ENCODE measurements at places on chromosomes 13 and 19. TPM values are rescaled to one million over a fixed set of nuclear protein-coding genes. Genes with fewer than 3 reads are reported as not detected.
A peak's percentile ranks its signal among the peaks of the same experiment; 100 is the strongest.

The CKM gene
- total RNA-seq, result not detected

DNA sequence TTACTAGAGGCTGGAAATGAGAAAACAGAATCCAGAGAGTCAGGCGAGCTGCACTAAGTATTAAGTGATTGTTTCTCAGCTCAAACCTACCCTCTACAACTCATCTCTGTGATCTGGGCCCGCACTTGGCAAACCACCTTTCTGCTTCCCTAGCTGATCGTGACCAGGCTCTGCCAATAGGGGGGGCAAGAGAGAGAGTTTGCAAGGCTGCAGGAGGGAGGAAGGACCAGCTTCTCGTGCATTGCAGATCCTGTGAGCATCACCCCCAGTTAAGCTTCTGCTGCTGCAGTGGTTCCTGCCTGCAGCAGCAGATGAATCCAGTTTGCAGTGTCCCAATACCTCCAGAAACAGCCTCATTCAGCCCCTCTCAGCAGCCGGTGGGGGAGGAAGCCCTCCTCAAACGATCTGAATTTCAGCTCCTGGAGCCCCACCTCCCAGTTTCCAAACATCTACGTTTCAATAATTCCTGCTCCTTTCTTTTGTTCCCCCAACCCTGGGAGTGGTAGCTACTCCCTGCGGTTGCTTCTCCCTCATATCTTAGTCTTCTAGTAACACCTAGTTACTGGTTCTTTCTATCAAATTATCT is 20.0 kb downstream of the XRCC1 start:
- DNase-seq, result peak; percentile 82

DNA sequence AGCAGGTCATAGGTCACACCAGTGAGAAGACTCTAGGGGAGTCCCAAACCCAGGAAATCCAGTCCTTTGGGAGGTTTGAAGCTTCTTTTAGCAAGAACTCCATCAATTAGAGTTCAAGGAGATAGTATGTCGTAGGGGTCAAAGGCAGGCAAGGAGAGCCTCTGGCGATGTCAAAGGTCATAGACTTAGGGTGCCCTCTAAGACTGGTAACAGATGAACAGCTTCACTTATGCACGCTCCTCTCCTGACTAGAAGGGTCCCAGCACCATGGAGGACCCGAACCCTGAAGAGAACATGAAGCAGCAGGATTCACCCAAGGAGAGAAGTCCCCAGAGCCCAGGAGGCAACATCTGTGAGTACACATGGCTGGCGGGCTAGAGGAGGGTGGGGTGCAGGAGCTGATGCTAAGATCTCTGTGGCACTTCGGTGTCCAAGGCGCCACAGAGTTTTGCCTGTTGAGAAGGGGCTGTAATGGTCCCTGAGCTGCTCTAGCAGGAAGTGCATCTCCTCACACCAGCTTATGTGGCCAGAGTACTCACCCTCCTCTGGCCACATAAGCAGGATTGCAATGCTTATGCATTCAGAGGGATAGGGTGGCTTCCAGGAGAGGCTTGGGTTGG is 557 bp downstream of the ZNF576 start:
- DNase-seq, result peak; percentile 18

The GNA15 gene
- total RNA-seq, result not detected

DNA sequence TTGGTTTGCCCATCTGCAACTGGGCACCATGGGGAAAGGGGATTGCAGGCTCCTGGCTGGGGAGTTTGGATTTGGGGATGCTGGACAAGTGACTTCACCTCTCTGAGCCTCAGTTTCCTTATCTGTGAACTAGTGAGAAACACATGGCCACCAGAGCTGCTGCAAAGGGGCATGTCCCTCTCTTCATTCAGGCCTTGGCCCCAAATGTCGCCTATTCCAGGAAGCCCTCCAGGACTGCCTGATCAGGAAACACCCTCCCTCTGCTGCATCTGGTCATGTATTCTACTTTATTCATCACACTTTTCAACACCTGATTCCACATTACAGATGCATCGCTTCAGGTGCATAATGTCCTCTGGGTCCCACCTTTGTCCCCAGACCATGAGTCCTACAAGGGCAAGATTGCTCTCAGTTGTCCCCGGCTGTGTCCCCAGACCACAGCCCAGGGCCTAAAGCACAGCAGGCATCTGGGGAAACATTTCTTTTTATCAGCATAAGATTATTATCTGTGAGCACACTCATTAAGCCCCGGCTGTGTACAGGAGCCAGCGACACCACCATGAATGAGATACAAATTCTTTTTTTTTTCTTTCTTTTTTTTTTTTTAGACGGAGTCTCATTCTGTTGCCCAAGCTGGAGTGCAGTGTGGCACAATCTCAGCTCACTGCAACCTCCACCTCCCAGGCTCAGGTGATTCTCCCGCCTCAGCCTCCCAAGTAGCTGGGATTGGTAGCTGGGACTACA is 37.5 kb downstream of the ARRDC2 start:
- DNase-seq, result no peak

GRCh38 chr13:76286178-76286577 is 600.0 kb downstream of the KCTD12 start:
- DNase-seq, result no peak

- DNase-seq, result no peak
These were observed 147.8 kb upstream of the PCDH9 start for GRCh38 chr13:67377919-67378318.

The CDX2 gene
- not detected for total RNA-seq

- peak; percentile 2 for DNase-seq
These were observed 65.0 kb upstream of the TRPC4 start for GRCh38 chr13:37934339-37935191.

The LRCH1 gene
- total RNA-seq, result 3.3 TPM

- DNase-seq, result no peak
These were observed 40.8 kb upstream of the CEACAM21 start for GRCh38 chr19:41535029-41535622.

GRCh38 chr19:42201489-42202289 is 15.8 kb downstream of the DEDD2 start:
- no peak for DNase-seq

DNA sequence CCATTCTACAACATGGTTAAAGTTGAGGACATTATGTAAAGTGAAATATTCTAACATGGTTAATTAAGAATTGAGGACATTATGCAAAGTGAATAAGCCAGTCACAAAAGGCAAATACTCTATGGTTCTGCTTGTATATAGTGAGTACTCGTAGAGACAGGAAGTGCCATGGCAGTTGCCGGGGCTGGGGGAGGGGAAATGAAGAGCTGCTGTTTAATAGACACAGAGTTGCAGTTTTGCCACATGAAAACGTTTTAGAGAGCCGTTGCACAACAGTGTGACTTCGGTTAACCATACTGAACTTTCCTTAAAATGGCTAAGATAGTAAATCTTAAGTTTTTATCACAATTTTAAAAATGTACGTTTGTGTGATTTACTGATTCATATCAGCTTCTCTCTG is 176.9 kb downstream of the SHISA2 start:
- DNase-seq, result no peak

- peak; percentile 38 for DNase-seq
These were observed 36.8 kb upstream of the SEMA6B start for GRCh38 chr19:4596033-4596904.

DNA sequence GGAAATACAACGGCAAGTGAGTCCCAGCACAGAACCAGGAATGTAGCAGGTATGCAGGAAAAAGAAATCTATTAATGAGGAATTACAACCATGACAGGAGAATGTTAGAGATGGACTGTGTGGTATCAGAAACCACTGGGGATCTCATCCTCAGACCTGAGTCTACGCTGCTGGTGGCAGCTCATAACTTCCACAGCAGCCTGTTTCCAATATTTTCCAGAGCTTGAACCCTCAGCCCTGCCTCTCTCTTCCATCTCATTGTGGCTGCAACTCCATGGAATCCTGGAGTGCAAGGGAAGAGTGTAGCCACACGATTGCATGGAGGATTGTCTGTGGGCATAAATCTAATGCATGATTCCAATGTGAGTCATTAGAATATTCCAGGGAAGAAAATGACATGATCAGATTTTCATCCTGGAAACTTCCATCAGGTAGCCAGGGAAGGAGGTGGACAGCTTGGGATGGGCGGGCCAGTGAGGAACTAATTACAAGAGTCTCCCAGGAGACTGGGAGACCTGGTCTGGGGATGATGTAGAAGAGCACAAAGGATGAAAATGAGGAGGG is 14.9 kb downstream of the PLA2G4C start:
- no peak for DNase-seq

GRCh38 chr19:55671054-55671378 is 4.0 kb upstream of the EPN1 start:
- DNase-seq, result no peak

DNA sequence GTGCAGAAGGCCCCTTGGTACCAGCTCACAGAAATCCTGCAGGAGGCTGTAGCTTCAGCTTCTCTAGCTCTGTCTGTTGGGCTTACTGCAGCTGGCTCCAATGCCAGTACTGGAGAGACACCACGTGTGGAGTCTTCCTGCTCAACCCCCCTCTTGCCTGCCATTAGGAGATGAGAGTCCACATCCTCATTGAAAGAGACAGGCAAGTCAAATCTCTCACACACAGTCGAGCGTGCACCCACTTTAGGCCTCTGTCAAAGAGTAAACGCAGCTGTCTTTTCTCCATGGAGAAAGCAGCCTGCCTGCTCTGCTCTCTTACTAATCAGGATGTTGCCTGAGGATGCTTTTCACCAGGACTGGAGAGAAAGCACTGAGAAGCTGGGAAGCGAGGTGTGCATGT is 523.0 kb upstream of the NBEA start:
- DNase-seq, result no peak

DNA sequence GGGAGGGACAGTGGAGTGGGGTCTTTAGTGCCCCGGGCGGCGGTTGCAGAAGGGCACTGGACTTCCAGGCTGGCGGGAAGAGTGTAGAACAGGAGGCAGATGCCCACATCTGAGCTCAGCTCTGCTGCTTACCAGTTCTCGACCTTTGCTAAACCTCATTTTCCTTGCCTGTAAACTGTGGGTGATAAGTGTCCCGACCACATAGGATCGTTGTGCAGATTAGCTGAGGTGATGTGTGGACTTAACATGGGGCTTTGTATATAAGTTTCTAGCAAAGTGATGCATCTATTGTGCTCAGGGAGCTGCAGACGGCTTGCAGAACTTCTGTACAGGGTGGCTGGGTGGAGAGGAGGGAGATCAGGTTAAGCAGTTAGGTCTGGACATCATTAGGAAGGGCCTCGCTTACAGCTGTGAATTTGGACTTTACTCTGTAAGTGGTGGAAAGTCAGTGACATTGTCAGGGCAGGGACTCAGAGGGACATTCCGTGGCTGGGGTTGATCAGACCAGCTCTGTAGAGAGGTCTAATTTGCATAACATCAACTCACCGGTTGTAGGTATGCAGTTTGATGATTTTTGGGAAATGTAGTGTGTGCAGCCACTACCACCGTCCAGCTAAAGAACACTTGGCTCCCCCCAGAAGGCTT is 70.0 kb downstream of the SPATA13 start:
- DNase-seq, result no peak

DNA sequence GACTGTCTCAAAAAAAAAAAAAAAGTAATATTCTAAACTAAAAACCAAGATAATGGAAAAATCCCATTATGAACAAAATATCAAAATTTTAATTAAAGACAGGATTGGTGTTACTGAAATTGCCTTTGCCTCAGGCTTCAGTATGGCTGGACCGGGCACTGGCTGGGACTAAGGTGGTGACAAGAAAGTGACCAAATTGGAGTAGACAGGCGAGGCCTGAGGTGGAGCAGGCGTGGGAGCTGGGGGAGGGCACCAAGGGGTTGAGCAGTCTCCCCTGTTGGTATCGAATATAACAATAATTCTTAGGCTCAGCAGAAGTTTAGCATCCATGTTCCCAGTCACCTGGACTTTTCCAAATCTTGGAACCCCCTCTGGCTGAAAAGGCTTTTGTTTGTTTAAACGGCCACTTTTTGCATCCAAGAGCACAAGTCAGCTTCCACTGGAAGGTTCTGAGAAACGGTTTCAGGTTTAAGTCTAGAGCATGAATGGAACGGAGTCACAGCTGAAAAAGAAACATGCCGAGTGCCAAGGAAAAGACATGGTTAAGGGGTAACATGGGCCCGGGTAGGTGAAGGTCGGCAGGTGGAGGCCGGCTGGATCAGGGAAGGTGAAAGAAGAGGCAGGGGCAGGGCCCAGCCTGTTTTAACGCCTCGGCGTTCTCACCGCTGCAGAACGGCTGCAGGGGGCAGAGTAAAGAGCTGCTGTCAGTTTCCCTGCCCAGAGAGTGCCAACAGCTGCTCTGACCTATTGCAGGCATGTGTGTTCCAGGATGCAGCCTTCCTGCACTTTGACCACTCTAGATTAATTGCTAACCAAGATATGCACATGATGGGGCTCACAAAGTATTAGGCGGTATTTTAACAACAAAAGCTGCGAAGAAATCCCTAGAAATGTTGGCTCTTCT is 104.4 kb downstream of the TM9SF2 start:
- DNase-seq, result peak; percentile 70

The TJP3 gene
- total RNA-seq, result 32.5 TPM

The TNFRSF19 gene
- total RNA-seq, result 21.4 TPM

DNA sequence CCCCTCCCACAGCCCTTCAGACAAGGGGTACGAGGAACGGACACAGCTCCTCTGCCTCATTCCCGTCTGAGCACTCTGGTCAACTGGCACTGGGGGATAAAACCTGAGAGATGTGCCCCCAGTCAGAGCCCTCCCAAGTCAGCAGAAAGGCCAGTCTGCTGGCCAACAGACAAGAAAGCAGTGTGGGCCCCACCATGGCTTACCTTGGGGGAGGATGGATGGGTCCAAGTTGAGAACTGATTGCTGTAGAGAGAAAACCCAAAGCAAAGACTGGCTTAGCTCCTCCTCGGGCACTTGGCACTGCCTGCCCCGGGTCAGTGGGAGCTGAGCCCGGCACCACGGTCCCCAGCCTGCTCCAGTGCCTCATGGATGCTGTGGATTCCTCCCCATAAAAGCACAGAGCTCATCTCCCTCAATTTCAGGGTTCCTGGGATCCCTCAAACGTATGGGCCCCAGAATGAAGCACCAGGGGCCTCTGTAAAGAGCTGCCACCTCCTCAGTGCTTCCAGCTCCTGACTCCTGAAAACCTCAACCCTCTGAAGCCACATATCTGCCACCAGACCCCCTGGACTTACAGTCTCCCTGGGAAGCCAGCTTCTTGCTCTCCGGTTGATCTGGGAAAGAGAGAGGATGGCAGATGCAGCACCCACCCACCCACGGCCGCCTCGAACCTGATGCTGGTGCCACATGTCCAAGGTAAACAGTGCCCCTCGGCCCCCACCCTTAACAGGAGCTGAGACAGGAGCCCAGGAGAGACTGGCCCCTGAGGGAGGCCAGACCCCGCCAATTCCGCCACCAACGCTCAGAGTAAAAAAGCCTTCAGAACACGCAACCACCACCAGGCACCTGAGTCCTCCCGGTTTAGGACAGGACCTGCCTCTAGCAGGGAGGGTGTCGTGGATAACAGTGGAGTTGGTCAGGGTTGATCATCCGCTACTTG is 3.3 kb downstream of the KHSRP start:
- DNase-seq, result no peak

GRCh38 chr19:2129486-2129885 is 21.9 kb downstream of the AP3D1 start:
- no peak for DNase-seq

The CEACAM18 gene
- total RNA-seq, result not detected

Measured in neural progenitor cell (in vitro differentiated cells).